ENCODE measurements at places on chromosomes 6 and 20.

- DNase-seq: peak; percentile 62
Measured at GRCh38 chr6:5764401-5764955, 242.2 kb downstream of the NRN1 start.

- DNase-seq: no peak
Measured at GRCh38 chr6:21375151-21376116, 218.1 kb upstream of the SOX4 start.

- peak; percentile 95 for DNase-seq
Measured at GRCh38 chr6:31546339-31546957, at the start of gene ATP6V1G2. Gene ATP6V1G2 (minus strand): TSS chr6:31546608. CDS start chr6:31546559, 49 bp downstream.

DNA sequence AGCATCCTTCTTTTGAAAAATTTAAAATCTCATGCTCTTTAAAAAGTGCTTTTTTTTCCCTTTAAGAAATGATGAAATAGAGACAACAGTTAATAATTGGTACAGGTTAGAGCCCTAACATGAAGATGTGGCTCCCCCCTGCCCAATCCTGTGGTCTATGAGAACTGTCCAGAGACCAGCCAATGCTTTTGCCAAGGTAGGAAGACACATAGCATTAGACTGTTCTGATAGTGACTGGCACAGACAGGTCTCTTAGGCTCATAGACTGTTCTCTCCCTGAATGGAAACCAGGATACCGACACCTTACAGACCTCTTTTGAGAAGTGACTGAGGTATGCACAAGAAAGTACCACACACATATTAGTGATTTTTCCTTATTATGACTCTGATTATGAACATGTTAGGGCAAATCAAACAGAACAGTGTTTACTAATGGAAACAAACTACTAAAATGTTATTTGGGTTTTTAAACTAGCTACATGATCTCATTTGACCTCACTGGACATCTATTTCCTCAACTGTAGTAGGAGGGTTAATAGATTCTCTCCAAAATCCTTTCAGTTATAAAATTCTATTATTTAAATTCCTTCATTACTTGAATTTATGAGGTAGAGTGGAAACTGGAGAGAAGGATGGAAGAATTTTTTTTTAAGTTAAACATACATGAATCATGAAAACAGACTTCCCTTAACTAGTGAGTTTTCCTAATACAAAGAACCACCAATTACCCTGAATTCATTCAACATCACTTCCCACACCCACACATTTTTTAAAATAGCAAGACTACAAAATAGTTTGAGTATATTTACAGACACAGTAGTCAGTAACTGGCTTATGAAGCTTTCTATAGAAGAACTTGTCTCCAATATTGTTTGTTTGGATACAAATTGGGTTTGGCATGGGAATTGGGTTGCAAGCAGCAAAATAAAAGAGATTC is 120.4 kb downstream of the OGFRL1 start:
- DNase-seq: no peak

GRCh38 chr6:51613558-51613957 is 473.9 kb downstream of the PKHD1 start:
- peak; percentile 6 for DNase-seq

DNA sequence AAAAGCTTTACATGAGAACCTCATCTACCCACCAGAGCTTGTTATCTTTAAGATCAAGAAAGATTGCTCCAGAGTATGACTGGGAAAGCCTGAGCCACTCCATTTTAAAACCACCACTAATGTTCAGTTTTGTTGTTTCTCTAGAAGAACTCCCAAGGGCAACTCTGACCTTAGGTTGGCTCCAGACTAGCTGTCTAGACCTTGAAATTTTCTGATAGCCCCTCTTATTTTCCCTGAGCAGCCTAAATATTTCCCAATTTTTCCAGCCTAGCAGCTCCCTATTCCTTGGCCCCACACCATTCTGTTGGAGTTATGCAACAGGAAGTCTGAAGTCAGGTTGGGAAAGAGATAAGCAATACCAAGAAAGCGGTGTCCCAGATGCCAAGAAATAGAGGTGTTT is 84.6 kb upstream of the TCF21 start:
- no peak for DNase-seq

GRCh38 chr6:44128020-44128917 is 915 bp downstream of the TMEM63B start:
- peak; percentile 6 for DNase-seq

- DNase-seq: no peak
Measured at GRCh38 chr20:54262671-54263070, 54.8 kb downstream of the PFDN4 start.

DNA sequence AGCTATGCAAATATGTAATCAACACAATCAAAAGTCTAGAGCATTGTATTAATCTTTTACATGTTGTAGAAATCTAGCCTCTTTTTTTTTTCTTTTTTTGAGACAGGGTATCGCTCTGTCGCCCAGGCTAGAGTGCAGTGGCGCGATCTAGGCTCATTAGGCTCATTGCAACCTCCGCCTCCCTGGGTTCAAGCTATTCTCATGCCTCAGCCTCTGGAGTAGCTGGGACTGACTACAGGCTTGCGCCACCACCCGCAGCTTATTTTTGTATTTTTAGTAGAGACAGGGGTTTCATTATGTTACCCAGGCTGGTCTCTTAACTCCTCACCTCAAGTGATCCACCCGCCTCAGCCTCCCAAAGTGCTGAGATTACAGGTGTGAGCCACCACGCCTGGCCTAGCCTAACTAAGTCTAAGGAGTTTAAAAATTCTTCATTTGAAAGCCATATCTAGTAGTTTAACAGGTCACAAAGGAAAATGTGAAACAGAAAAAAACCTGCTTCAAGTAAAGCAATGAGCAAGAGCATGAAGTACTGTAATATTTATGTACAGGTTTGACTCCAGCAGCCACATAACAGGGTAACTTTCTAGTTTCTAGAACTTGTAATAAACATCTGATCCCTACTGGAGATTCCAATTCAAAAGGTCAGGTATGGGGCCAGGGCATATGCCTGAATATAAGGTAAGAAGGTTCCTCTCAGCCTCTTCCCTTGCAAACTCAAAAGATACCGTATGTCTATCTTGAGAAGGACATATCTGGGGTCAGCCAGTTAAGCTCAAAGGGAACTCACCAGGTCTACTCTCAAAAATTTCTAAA is 4.4 kb downstream of the CPNE1 start:
- no peak for DNase-seq

- DNase-seq: no peak
Measured at GRCh38 chr6:156630613-156631302, 146.4 kb upstream of the ARID1B start.

- DNase-seq: no peak
Measured at GRCh38 chr6:91573826-91574416, 987.0 kb upstream of the MAP3K7 start.

DNA sequence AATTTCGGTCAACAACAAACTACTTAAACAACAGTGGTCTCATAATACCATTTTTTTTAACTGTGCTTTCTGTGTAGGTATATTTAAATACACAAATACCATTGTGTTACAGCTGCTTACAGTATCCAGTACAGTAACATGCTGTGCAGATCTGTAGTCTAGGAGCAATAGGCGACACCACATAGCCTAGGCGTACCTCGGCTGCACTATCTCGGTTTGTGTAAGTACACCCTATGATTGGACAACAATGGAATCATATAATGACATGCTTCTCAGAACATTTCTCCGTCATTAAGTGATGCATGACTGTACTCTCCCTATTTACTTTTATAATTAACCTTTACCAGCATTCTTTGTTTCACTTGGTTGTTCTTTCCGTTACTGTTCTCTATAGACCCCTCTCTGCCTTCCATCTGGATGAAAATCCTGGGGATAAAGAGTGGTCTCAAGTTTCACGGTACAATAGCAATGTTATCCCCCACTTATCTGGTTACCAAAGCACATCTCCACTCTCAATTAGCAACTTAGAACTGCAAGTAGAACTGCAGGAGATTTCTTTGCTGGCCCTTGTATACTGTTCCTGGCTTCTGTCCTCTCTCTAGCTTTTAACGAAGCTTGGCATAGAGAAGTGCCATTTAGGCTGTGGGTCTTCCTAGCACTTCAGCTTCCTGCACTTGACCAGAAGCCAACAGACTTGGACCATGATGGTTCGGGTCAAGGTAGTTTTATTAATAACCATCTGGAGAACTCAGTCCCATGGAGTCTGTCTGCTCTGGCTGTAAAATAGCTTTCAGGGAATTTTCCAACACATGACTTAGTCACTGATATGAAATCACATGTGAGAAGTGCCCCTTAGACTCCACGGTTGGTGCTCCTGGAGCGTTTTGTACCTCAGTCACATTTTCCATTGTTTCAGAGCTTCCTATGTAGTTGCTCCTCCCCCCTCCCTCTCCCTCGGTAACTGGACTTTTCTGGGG is 80.4 kb upstream of the POPDC3 start:
- no peak for DNase-seq

DNA sequence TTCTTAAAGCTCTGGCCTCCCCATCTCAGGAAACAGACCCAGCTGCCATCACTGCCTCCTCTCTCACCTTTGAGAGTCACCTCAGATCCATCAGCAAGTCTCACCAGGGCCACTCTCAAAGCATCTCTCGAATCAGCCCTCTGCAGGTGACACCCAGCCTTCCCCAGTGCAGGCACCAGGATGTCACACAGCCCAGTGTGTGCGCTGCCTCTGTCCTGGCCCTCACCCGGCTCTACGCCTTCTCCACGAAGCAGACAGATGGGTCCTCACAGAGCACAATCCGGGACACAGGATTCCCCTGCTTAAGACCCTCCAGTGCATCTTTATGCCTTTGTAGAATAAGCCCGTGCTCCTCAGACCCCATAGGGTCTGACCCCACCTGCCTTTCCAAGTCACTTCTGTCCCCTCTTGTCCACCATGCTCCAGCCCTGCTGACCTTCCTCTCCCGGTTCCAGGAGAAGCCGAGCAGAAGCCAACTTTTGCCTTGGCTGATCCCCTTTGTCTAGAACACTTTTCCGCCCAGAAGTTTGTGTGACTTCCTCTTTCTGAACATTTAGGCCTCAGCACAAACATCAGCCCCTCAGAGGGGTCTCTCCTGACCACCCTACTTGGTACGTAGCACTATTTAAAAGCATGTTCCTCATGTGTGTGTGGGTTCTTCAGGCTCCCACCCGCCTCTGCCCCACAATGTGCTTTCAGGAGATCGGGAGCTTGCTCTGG is 60.2 kb downstream of the PSMG4 start:
- DNase-seq: no peak

- DNase-seq: peak; percentile 14
Measured at GRCh38 chr6:53066077-53066417, 843 bp downstream of the FBXO9 start.

Data from SHP77 (cell line).